LoVo (cell line): ENCODE measurements at places on chromosomes 11 and 22.
A peak's percentile ranks its signal among the peaks of the same experiment; 100 is the strongest.

DNA sequence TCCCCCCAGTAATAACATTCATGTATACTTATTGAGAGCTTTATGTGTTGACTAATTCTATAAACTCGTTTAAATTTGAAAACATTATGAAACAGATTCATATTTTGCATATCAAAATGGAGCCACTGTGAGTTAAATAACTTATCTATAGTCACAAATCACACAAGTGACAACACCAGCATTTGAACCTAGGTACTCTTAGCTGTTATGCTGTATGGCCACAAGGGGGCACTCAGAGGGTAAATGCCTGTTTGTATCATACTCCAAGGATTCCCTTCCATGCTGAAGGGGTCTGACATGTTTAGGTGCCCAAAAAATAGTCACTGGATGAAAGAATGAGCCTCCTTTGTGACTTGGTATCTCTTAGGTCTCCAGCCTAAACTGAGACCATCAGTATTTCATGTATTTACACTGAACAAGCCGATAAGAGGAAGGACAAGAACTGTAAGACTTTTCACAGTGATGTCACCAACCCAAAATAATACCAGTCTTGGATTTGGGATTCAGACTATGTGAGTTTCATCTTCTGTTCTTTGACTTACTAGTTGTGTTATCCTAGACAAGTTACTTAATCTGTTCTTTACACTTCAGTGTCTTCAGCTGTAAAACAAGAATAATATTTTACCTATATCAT, 12.2 kb upstream of the OR52D1 start:
- DNase-seq = peak; percentile 47

DNA sequence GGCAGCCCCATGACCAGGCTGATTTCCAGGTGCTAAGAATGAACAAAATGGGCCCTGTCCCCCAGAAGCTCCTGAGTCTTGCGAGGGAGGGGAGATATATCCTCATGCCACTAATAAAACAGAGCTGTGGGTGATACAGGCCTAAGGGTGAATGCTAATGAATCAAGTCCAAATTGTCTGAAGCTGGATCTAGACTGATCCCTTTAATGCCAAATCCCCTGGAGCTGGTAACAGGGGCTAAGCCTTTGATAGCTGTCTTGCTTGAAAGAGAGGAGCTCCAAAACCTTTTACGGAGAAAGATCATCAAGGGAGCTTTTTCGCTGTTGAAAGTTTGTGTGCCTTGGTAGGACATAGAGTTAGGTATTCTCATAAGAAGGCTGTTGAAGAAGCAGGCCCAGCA, 79.7 kb downstream of the PPFIBP2 start:
- DNase-seq = no peak

GRCh38 chr11:73983741-73984538, 1.3 kb upstream of the UCP2 start:
- DNase-seq = no peak

GRCh38 chr11:116715383-116715782, 57.4 kb downstream of the BUD13 start:
- DNase-seq = no peak

GRCh38 chr11:23974601-23975000, 522.3 kb upstream of the LUZP2 start:
- DNase-seq = no peak

GRCh38 chr11:5604896-5605295, 8.5 kb downstream of the TRIM6 start:
- DNase-seq = no peak
